ENCODE measurements at places on chromosomes 7 and 10.

GRCh38 chr7:80493121-80493849 is 18.6 kb downstream of the GNAT3 start:
- no peak for DNase-seq

DNA sequence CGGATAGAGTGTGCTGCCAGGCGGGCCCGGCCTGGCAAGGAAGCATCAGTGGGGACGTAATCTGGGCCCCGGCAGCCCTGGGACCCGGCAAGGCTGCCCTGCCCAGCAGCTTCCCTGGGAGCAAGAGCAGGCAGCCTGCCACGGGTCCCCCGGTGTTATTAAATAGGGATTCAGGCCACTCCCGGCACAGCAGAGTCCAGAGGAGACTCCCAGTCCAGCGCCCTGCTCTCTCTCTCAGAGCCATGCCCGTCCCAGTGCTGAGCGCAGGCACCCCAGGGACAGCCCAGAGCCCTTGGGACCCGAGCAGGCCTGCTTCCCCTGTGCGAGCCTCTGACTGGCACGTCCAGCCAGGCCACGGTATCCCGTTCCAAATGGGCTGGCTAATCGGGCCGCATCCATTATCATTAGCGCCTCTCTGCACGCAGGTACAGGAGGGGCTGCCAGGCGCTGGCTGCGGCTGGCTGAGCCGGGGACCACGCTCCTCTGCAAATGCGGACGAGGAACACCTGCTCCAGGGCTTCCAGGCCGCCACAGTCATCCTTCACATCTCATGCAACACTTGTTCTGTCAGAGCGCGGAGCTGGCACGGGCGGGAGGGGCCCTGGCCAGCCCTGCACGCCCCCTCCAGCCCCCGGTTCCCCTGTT is 344.2 kb upstream of the MKI67 start:
- no peak for DNase-seq

GRCh38 chr7:44564606-44565005 is 9.1 kb downstream of the DDX56 start:
- no peak for DNase-seq

GRCh38 chr7:112255388-112255720 is 48.9 kb downstream of the ZNF277 start:
- no peak for DNase-seq

GRCh38 chr7:86978808-86979506 is 80.5 kb downstream of the ELAPOR2 start:
- no peak for DNase-seq

- no peak for DNase-seq
These were observed 365.6 kb downstream of the ANKRD7 start for GRCh38 chr7:118590107-118590506.

GRCh38 chr10:76190634-76191270 is 759.3 kb downstream of the LRMDA start:
- no peak for DNase-seq

DNA sequence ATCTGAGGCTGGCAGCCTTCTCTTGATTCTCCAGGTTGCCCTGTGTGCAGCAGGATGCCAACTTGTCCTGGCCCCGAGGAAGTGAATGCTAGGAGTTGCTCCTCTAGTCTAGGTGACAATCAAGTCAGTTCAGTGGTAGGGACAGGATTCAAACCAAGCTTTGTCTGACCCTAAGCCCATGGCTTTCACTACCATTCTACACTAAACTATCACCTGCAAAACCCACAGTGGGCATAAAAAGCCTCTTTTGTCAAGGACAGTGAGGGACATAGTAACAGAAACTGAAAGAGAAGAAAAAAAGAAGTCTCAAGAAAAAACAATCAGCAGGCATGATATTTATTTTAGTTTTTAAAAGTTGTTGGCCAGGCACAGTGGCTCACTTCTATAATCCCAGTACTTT is 33.5 kb downstream of the KCNMA1 start:
- no peak for DNase-seq
